ENCODE measurements at places on chromosomes 4 and X.

DNA sequence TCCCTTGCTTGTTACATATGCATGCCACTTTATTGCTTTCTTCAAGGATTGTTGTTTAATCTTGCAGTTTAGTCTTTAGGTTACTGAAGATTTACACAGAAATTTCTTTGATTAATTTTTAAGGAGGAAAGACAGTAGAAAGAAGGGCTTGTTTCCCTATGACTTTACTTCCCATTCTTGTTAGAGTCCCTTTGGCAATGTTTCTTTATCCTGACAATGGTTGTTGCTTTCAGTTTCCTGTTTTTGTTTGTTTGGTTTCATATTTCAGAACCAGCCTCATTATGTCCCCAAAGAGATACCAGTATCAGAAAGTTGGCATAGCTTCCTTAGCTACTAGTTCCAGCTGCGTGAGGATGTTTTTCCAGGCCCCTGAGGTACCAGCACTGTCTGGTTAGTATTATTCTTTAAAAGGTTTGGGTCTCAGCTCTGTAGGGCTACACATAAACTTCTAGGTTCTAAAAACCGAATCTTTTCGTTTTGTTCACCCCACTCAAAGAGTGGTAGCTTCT is 61.3 kb upstream of the UNC5C start:
- no peak for DNase-seq

DNA sequence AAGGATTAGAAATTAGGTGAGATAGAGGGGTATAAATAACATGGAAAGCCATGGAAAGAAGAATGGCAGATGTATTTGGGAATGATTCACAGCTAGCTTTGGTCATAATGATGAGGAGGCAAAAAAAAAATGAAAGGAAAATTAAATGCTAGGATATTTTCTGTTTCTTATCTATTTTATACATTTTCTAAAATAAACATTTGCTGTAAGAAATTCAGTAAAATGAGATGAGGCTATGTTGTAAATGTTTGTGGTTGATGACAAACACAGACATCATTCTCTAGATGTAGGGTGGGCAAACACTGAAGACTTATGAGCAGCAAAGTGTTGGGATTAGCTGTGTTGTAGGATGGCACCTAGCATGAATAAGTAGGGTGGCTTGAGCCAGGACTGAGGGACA is 407.1 kb downstream of the IL15 start:
- DNase-seq: no peak

DNA sequence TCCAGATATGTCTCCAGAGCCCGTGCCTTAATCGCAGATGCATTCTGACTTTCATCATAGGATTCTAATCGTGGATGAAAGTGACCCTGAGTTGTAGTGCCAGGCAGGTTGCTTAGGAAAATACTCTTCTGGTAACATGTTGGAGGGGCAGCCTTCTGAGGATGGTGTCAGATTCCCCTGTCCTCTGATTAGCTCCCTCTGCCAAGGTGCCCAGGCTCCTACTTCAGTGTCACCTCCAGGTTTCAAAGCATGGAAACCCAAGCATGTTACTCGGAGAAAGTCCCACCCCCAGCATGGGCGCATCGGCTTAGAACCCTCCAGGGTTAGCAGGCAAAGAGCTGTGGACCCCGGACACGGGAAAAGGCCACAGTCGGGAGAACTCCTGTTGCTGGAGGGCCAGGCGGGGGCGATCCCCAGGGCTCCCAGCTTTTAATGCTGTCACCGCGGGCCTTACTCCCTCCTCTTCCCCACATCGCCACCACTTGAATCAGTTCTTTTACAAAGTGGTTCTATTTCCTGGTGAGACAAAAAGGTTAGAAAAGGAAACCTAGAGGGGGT is 44.5 kb downstream of the TRIM2 start:
- peak; percentile 55 for DNase-seq

DNA sequence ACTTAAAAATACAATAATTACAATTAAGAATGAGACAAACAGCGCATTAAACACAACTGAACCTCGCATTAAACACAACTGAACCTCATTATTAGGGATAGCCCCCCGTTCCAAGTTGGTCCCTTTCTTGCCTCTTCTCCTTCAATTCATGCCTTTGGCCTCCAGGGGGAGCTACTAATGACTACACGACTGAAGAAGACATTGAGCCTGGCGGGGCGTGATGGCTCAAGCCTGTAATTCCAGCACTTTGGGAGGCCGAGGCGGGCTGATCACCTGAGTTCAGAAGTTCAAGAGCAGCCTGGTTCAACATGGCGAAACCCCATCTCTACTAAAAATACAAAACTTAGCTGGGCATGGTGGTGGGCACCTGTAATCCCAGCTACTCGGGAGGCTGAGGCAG is 56.4 kb upstream of the NWD2 start:
- DNase-seq: no peak

GRCh38 chrX:133586443-133586842 is 171.2 kb upstream of the GPC4 start:
- DNase-seq: no peak

GRCh38 chr4:4423706-4424498 is 37.0 kb downstream of the NSG1 start:
- DNase-seq: no peak

- DNase-seq: no peak
Observed at GRCh38 chrX:135544338-135544948, 24.0 kb downstream of the INTS6L start.

- no peak for DNase-seq
Observed at GRCh38 chr4:139282065-139282720, 2.2 kb upstream of the MGARP start.

- no peak for DNase-seq
Observed at GRCh38 chrX:47634871-47635575, 5.3 kb upstream of the CFP start.

GRCh38 chrX:34053931-34054330 is 78.2 kb downstream of the FAM47A start:
- DNase-seq: no peak

DNA sequence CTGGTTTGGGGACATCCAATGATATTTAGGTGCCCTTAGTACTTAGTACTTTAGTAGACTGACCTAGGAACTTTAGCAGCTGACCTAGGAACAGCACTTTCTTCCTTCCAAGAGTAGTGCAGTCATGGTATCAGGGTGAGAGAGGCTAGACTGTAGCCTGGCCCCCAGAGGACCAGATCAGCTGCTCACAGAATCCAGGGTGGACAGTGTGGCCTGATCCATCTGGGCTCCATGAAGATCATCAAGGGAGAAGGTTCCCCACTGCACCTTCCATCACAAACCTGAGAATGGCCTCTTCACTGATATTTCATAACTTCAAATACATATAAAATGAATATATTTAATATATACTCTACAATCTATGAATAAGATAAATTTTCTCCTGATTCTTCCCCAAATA is 59.0 kb upstream of the TLR3 start:
- DNase-seq: no peak

DNA sequence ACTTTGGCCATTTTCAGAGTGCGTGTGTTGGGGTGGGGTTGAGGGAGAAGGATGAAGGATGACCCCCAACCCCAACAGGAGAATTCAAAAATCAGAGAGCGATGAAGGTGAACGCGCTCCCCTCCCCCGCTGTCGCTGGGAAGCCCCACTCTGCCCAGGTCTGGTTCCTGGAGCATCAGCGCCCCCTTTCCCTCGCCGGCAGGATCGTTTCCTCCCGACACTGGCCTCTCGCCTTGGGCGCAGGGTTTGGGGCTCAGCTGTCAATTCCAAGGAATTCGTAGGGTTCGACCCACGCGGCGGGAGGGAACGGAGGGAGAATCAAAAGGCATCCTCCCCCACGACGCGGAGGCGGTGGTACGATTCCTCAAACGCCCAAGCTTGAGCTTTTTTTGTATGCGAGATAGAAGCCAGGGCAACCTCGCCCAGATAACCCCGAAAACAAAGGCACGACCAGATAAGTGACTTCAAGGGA is 1.0 kb upstream of the PDGFRA start:
- DNase-seq: peak; percentile 58

DNA sequence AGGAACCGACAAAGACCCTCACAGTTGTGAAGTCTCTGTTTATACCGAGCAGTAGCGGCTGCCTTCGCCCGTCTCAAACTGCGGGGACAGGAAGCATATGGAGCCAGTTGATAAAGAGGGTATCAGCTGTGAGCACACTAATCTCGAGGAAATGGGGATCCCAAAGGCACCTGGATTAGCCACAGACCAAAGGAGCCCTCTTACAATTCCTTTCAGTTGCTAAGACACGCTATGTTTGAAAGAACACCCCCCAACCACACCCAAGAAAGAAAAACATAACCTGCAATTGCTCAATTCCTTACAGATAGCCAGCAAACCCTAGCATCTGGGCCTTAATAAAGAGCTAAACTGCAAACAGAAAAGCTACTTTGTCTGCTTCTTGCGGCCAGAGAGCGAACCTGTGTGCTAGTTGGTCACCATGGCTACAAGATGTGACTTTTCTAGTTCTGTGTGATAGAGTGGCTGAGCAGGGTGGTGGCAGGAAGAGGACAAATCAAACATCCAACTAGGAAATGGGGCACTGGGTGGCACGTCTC is 23.3 kb upstream of the CHRNA9 start:
- no peak for DNase-seq

DNA sequence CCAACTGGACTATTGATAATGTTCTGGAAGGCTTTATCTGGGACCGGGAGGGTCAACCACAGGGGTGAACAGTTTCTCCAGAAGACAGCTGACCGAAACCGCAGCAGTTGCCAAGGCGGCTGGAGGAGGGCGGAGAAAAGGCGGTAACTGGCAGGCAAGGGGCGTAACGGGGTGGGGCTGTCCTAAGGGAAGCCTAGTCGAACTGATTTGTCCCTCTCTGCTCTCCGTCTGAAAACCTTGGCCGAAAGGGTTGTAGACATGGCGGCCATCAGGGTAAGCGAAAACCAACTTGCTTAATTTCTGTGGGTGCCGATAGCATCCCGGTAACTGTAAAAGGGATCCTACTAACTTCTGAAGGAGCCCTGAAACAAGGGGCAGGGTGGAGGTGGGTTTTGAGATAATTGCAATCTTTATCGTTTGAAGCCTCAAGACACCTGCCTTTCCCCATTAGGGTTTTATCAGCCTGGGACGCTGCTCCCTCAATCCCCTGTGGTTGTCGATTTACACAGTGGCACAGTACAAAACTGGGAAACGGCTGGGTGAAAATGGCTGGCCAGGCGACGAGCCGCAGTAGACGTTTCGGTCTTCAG is at the start of gene APOOL:
TSS of gene APOOL (plus strand) at position 223 of the 590 bp plus-strand sequence. CDS start at position 259, 36 bp downstream.
- DNase-seq: peak; percentile 94

- DNase-seq: no peak
Observed at GRCh38 chrX:23820235-23820782, 37.3 kb downstream of the SAT1 start.

- DNase-seq: no peak
Observed at GRCh38 chrX:108117988-108118387, 26.4 kb downstream of the ATG4A start.

DNA sequence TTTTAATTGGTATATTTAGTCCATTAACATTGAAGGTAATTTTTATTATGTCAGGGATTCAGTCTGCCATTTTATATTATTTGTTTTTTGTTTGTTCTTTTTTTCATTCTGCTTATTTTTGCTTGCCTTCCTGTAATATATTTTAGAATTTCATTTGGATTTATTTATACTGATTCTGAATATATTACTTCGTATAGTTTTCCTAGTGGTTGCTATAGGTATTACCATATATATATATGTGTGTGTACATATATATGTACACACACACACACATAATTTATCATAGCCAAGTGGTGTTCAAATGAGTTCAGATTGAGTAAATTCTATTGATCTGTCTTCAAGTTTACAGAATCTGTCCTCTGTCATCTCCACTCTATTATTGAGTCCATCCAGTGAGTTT is 11.2 kb downstream of the CITED1 start:
- no peak for DNase-seq

DNA sequence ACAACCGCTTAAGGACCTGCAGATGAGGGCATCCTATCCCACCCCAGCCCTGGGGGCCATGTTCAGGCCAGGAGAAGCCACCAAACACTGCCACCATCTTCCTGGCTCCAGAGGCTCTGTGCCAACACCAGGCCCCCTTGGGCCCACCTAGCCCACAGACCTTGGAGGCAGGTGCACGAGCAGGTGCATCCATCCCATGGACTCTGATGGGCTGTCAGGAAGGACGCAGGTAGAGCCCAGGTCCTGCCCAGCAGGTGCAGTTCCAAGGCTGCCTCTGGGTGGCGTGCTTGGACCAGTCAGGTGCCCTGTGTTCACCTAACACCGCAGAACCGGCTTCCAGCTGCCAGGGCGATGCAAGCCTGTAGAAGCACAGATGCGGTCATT is 22.8 kb upstream of the PDE6B start:
- peak; percentile 61 for DNase-seq

GRCh38 chr4:183499801-183500200 is 5.1 kb upstream of the ING2 start:
- DNase-seq: no peak

DNA sequence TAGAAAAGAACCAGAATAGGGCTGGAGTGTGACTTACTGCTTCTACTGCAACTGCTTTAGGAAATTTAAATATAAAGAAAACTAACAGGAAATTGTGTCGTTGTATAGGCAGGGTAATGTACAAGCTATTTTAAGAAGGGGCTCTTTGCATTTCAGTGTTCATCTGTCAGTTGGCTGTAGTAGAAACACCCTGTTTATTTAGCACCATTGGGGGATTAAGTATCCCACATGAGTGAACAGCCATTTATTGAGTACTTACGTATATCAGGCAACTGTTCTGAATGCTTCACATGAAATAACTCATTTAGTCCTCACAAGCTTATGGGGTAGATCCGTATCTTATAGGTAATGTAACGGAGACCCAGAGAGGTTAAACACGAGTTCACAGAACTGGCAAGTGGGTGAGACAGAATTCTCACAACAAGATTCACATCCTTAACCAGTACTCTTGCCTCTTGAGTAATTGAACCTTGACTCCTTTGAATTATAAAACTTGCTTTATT is 23.9 kb downstream of the STIM2 start:
- DNase-seq: no peak

- DNase-seq: no peak
Observed at GRCh38 chrX:38954520-38954919, 153.3 kb downstream of the MID1IP1 start.

DNA sequence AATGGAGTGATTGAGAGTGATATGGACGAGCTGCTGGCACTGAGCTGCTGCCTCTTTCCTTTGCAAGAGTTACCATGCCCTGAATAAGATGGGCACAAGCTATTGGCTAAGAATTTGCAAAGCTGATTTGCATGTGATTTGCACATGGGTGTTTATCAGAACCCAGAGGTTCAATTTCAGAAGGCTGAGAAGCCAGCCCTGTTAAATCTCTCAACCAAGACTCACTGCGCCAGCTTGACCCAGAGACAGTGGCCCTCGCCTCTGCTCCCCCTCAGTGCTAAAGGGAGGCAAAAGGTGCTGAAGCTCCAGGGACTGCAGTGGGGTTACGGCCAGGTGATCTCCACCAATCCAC is 701 bp downstream of the ARHGAP4 start:
- DNase-seq: no peak

GRCh38 chr4:158462611-158463010 is 59.1 kb upstream of the RXFP1 start:
- no peak for DNase-seq
